ENCODE measurements at places on chromosomes 1 and 21.
A peak's percentile ranks its signal among the peaks of the same experiment; 100 is the strongest.

DNA sequence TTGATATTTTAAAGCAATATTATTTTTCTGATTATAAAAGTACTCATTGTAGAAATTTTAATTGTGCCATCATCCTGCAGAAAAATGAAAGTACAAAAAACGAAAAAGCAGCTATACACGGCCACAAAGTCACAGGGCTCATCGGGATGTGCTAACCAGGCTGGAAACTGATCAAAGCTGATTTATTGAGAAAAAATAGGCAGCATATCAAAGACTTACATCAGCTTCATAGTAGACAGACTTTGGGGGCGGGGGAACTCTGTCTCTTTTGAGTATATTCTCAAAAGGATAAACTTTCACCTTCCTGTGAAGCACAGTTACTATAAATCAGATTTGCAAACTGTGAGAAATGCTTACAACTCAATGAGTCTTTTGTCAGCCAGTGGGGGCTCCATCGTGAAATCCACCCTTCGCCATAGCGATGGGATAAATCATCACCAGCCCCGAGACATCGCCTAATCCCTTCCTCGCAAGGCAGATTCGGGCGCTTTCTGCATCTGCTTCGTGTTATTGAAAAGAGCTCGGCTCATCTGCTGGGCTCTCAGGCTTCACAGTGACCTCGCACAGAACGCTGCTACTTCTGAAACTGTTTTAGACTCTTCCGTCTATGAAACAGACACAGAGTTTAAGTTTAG lies 69.2 kb upstream of the ERG start:
- no peak for DNase-seq

GRCh38 chr1:208766832-208767231 lies 522.6 kb upstream of the PLXNA2 start:
- no peak for DNase-seq

DNA sequence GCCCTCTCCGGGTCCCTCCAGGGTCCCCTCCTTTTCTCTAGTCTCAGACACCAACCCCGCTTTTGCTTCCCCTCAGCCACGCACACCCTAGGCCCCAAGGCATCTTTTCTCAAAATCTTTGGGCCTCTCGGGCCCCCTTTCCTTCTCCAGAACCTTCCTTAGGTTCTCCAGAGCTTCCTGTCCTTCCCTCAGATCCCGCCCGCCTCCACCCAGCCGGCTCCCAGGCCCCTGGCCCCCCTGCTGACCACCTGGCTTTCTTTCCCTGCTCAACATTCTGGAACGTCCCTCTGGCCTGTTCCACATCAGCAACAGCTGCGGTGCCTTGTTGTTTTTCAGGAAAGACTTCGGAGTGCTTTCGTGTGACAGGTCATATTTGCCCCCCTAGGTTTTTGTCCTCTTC lies 1.2 kb downstream of the ZDHHC18 start:
- DNase-seq: no peak

- no peak for DNase-seq
Observed at GRCh38 chr1:10399444-10399941, 629 bp downstream of the PGD start.

GRCh38 chr1:25562101-25562927 lies 18.9 kb downstream of the LDLRAP1 start:
- DNase-seq: no peak

DNA sequence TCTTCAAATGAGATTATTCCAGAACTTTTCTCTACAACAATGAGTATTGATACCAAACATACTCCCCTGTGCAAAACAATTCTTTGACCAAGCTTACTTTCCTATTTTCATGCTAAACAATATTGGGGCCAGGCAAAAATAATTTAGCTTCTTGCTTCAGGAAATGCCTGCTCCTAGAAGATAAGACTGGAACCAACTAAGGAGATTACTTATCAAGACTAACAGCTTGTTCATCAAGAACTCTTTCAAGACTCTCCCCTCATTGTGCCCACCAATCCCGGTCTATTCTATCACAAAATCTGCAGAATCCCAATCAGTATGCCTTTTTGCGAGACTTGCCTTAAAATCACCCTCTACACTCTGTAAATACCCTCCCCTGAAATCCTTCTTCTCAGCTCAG lies 536.6 kb downstream of the RWDD3 start:
- DNase-seq: no peak

DNA sequence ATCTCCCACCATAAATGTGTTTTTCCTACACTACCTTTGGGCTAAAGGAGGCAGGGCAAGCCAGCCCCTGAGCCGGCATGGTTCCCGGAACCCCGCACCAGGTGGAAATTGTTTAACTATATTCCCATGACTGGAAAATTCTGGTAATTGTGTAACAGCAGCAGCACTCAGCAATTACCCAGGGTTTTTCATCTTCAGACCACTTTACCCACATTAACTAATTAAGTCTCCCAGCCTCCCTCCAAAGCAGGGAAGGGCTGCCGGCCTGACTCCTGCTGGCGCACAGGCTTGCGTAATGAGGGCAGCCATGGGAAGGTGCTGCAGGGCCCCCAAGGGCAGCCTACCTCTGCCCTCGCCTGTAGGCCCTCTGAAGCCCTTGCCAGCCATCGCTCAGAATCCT lies 140.7 kb upstream of the VAMP3 start:
- no peak for DNase-seq

DNA sequence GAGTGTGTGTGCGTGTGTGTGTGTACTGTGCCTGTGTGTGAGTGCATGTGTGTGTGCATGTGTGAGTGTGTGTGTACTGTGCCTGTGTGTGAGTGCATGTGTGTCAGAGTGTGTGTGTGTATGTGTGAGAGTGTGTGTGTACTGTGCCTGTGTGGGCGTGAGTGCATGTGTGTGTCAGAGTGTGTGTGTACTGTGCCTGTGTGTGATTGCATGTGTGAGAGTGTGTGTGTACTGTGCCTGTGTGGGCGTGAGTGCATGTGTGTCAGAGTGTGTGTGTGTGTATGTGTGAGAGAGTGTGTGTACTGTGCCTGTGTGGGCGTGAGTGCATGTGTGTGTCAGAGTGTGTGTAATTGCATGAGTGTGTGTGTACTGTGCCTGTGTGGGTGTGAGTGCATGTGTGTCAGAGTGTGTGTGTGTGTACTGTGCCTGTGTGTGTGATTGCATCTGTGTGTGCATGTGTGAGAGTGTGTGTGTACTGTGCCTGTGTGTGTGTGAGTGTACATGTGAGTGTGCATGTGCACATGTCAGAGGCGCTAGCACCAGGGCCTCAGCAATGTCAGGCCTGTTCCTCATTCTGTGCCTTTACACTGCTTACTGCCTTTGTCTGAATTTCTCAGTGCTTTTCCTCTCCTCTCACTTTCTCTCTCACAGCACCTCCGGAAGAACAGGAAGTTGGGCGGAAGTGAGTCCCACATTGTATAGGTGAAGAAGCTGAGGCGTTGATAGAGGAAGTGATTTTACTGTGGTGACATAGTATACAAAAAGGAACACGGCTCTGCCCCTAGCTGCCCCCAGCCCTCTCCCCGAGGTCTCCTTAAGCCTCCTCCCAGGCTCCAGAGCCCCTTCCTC lies 4.9 kb downstream of the SLC5A9 start:
- DNase-seq: no peak

GRCh38 chr1:183477986-183478781 lies 5.9 kb downstream of the SMG7 start:
- DNase-seq: no peak

GRCh38 chr1:64923294-64923718 lies 43.0 kb downstream of the JAK1 start:
- no peak for DNase-seq

DNA sequence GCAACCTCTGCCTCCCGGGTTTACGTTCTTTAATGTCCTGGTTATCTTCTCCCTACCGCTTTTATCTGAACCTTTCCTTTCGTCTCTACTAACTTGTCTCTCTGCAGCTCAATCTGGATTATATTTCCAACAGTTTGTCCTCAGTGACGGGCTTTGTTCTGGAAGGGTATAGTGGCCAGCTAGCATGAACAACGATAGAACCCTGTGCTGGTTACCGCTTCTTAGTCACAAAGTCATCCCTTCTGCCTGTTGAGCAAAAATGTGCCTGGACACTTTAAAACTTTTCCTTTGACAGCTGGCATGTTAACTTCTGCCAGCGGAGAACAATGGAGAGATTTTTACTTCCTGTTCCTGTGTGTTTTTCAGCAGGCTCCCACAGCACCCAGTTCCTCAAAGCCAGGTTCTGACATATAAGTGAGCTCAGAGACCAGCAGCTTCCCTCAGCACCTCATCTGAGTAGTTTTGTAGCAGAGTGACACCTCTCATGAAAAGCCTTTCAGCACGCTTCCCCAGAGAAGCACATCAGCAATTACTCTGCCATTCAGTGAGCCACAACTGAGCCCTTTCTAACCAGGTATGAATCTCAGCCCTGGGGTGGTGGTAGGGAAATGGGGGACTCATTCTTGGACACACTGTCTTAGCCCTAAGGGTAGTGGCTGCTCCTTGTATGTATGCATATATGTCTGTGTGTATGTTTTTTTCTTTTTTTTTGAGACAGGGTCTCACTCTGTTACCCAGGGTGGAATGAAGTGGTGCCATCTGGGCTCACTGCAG lies 23.6 kb upstream of the CCDC17 start:
- no peak for DNase-seq

- DNase-seq: no peak
Observed at GRCh38 chr1:16981269-16981849, 939 bp upstream of the MFAP2 start.

DNA sequence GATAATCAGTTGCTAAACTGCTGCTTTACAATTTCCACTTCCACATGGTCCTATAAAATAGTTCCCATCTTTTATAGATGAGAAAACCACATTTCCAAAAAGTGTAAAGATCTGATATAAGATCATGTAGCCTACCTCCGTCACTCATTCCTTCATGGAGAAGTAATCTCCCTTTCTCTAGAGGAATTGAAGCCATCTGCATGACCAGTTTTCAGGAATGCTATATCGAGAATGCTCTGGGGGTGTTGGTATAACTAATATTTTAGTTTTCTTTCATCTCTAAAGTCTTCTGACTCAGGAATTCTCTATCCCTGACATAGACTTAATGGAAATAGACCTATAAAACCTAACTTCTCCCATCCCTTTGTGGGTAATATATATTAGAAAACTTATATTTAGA lies 173.0 kb upstream of the UBE2U start:
- no peak for DNase-seq

DNA sequence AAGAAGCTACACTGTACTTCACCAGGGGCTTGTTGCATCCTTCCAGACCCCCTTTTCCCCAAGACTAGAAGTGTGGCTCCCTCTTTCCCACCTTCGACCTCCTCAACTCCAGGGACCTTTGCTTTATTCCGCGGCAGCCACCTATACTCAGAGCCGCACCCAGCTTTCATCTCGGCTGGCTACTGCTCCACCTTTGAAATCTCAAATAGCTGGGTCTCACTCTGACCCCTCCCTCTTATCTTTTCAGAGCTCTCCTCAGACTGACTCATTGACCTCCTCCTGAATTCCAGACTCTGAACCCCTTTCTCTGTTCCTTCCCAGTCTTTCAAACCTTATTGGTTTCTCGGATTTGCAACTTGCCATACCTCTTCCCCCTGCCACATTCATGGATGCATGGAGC lies 144.7 kb upstream of the JUN start:
- DNase-seq: no peak

GRCh38 chr1:244730934-244731434 lies 78.1 kb downstream of the DESI2 start:
- DNase-seq: peak; percentile 7

DNA sequence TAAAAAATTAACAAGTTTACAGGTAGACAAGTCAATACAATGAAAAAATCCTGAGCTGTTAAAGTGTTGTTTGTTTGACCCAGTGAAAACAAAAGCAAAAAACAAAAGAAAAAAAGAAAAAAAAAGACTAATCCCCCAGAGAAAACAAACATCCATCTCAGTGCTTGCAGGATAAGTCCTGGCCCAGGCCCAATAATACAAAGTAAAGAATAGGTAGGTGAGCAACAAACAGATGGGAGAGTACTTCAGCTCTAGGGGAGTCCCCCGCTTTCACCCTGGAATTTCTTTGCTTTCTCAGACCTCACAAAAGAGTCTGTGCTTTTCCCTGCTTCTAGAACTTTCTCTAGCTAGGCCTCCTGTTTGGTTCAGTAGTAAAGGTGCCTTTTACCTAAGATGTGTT lies 70.3 kb downstream of the ABCA4 start:
- DNase-seq: no peak

DNA sequence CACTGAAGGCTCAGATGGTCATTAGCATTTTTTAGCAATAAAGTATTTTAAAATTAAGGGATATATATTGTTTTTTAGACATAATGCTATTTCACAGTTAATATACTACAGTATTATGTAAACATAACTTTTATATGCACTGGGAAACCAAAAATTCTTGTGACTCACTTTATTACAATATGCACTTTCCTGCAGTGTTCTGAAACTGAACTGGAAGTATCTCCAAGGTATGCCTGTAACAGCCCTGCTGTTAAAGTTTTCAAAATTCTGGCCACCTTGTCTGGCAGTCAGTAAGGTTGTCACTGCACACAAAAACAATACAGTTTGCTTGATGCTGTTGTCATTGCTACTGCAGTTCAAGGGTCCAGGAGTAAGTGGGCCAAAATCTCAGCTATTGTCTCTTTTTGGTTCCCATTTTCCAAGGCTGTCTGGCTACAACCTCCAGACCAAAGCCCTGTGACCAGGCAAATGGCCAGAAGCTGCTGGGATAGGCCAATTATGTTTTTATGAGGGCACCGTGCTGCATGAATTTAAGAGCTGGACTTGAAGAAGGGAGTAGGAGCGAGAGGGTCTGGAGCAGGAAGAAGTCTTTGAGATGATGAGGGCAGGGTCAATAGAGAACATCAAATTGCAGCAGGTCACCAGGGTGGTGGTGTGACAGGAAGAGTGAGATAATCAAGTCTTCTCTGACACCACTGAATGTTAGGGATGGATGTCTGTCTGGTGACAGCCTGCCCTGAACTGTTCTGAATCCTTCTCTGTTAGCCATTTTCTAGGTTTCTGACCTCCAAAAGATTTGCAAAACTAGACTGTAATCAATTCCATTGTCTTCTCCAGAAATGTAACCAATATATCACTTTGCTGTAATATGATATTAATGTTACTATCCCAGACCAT lies 82.3 kb upstream of the CACHD1 start:
- DNase-seq: no peak
